ENCODE measurements at places on chromosomes 7 and 10.

DNA sequence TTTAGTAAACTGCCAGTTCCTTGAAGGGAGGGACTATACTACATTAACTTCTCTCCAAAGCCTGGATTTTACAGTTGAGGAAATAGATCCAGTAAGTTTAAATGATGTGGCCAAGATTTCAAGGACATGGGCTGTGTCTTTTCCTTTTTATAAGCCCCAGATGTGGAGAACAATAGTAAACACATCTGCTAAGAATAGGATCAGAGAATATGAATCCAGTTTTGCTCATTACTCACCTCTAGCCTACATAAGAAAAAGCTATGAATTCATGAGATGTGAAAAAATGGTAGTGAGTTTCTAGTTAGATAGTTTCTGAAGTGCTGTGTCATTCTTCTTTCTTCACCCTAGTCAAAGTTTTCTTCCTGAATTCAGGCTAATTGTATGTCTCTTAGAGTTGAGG is 38.6 kb downstream of the MAGI2 start:
- DNase-seq, result no peak

- no peak for DNase-seq
These were observed 38.2 kb upstream of the JAKMIP3 start for GRCh38 chr10:132027423-132027983.

DNA sequence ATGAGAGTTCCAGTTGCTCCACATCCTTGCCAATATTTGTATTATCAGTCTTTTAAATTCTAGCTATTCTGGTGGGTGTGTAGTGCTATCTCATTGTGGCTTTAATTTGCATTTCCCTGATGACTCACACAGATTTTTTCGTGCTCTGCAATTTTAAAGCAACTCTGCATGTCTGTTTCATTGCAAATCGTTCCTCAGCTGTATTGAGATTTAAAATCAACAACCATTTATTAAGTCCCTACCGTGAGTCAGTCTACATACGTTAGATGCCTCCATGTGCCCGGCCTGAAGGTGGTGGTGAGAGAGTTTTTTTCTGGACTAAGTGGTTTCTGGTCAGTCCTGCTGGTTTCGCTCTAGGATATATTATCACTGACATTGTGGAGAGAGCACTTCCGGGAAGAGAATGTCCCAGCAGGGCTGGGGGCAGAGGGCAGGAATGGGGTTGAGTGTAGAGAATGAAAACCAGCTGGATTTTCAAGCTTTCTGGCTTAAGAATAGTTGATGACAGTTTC is 8.4 kb upstream of the HYCC1 start:
- no peak for DNase-seq

- no peak for DNase-seq
These were observed 47.4 kb upstream of the USP6NL start for GRCh38 chr10:11658801-11659368.

- no peak for DNase-seq
These were observed 1151.0 kb upstream of the PHF14 start for GRCh38 chr7:9822458-9823290.

GRCh38 chr10:114779803-114780576 is 41.6 kb upstream of the FHIP2A start:
- DNase-seq, result no peak

- no peak for DNase-seq
These were observed 85.0 kb downstream of the PTN start for GRCh38 chr7:137258552-137258951.

- no peak for DNase-seq
These were observed 256.9 kb downstream of the STK31 start for GRCh38 chr7:23966941-23967340.

- no peak for DNase-seq
These were observed 5.9 kb downstream of the TSPAN33 start for GRCh38 chr7:129150199-129150996.

- no peak for DNase-seq
These were observed 10.6 kb downstream of the CPSF4 start for GRCh38 chr7:99449326-99449725.

DNA sequence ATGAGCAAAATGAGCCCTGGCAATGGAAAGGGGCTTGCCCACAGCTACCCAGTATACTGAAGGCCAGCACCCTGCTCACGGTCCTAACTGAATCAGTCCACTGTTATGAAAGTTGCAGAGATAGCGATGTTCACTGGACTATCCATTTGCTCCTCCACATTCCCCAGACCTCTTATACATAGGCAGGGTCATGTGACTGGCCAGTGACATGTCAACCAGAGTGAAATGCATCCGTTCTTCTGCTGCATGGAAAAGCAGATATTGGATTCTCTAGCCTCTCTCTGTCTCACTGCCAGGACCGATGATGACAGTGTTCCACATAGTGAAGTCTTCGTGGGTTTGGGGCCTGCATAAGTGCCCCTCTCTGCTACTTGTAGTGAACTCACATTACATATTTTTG is 503.4 kb downstream of the RPS24 start:
- DNase-seq, result no peak

- no peak for DNase-seq
These were observed 95.9 kb upstream of the LEP start for GRCh38 chr7:128145191-128145590.

GRCh38 chr10:88216976-88217375 is 353.6 kb downstream of the PTEN start:
- DNase-seq, result no peak

DNA sequence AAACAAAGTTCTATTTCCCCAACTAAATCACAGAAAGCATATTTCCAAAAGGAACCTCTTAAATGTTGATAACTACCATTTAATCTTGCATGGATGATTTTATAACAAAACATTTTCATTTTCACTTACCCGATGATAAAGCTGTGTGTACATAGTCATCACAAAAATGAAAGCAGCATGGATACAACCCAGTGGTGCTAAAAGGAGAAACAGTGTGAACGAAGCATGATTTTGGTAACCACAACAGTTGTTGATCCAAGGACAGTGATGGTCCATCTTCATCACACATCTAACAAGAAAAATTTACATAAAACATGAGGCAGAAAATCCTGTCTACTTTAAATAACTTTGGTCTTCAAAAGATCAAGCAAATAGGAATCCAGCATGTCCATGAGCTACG is 4.7 kb downstream of the ZDHHC6 start:
- no peak for DNase-seq

DNA sequence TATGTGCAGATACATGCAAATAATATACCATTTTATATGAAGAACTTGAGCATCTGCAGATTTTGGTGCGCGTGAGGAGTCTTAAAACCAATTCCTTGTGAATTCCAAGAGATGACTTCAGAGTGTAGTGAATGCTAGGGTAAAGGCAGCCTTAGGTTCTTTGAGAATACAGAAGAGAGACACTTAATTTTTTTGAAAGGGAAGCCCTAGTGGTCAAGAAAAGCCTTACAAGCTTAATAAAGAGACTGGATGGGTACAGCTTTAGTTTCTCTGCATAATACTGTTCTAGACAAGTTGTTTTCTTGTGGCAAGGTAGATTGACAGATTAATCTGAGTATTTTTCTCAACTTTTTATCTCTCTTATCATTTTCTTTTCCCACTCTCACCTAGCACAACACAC is 636.5 kb downstream of the DNAJB9 start:
- DNase-seq, result no peak

DNA sequence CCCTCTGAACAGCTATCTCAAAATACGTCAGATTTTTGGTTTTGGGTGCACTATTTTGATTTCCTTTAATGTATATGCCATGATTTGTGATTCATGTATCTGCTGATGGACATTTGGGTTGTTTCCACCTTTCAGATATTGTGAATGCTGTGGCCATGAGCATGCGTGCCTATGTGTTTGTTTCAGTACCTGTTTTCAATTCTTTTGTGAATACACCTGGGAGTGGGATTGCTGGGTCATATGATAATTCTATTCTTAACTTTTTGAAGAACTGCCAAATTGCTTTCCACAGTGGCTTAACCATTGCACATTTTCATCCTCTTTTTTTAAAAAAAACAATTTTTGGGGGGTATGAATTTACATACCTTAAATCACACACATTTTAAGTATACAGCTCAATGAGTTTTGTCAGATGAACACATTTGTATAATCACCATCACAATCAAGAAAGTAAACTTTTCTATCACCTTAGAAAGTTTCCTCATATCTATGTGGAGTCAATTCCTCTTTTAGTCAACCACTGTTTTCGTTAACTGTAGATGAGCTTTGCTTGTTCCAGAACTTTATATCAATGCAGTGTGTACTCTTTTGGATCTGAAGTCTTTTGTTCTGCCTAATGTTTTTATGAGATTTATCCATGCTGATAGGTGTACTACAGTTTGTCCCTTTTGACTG is 36.9 kb downstream of the CYP26A1 start:
- no peak for DNase-seq

GRCh38 chr7:127865466-127865865 is 165.8 kb downstream of the LRRC4 start:
- no peak for DNase-seq

DNA sequence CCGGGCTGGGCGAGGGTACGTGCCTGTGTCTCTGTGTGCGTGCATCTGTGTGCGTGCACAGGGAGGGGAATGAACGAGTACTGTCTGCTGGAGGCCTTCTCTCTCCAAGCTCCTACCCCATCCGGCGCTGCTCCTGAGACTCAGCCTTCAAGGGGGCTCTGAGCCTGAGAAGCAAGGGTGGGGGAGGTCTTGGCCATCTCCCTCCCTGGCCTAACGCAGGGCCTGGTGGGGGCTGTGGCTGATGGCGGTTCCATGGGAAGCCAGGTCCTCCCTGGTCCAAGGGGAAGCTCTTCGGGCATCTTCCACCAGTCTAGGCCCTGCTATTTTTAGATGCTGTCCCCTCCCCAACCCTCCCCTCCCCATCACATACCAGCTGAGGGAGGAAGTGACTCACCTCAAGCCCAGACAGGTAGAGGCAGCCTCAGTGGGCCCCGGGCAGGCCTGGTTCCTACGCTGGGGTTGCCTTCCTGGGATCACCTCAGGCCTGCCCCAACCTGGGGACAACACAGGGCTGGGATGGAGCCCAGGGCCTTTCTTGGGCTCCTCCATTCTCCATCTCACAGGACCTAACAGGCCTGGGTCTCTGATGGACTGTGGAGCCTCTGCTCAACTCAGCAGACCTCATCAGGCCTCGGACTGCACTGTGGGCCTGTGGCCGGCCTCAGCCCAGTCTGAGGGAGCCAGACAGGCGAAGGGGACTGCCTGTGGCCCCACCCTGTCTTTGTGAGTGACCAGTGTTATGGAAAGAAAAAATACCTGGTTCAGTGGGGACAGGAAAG is 32.2 kb downstream of the DNAJB12 start:
- no peak for DNase-seq

- no peak for DNase-seq
These were observed 27.0 kb upstream of the LRRD1 start for GRCh38 chr7:92205987-92206386.

DNA sequence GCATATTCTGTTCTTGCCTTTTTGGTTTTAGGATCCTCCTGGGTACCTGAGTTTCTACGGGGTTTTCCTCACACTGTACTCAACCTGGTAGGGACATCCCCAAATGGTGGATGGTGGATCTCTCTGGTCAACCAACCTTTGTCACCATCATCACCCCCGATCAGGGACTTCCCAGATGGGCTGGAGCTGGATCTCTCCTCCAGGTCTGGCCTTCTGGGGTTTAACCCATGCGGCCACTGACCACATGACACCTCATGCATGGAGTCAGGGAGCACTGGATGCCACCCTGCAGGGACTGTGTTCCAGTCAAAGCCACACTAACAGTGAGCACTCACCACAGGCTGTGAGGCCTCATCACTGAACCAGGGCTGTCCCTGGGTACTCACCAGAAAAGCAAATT is 80.0 kb downstream of the CELF2 start:
- DNase-seq, result no peak

- no peak for DNase-seq
These were observed 49.5 kb downstream of the CHN2 start for GRCh38 chr7:29243910-29244655.

GRCh38 chr7:4195660-4196059 is 486.4 kb upstream of the FOXK1 start:
- DNase-seq, result no peak

- DNase-seq, result no peak
These were observed at the start of gene SFRP5 for GRCh38 chr10:97771913-97772823. Gene SFRP5 (minus strand): TSS chr10:97771999. CDS start chr10:97771833, 166 bp downstream.

DNA sequence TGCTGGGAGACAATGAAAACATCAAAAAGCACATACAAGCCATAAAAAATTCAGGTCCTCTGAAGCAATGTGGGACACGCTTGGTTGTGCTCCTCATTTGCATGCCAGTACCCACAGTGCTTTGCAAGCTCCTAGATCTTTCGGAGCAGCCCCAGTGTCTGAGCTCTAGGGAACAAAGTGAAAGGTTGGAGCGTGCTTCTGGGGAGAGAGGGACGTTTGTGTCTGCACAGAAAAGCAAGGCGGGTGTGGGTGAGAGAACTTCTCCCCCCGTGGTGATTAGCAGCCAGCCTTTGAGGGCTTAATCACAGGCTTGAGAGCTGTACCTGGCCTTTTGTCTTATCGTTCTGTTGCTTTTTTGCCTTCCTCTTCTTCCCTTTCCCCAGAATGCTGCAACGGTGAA is 76.7 kb upstream of the HABP2 start:
- no peak for DNase-seq

GRCh38 chr7:101303102-101303701 is 18.4 kb downstream of the IFT22 start:
- no peak for DNase-seq

DNA sequence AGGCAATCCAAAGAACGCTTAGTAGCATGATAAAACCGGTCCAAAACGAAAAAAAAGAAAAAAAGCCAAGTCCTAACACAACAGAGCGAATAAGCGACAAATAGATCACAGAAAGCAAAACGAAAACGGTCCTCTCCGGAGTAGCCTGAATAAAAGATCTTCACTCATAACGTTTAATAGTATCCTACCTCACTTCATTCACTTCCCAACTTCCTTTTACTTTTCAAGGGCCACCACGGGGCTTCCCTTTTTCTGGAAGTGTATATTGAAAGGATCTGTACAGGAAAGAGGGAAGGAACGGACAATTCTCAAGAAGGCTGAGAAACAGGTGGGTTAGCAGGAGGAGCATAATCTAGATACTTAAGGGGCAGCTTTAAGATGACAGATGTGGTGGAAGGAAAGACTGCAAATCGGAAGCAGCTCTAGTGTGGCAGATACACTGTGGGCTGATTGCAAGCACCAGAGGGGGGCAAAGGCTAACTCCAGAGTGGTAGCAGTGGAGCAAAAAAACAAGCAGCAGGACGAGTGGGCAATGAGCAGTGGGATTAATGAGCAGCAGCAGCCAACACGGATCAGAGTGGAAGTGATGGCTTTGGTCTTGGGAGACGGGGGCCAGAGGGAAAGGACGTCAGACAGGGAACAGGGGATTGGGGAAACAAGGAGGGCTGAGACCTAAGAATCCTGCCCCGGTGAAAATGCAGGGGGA is 866 bp downstream of the CNOT4 start:
- DNase-seq, result peak; percentile 2

DNA sequence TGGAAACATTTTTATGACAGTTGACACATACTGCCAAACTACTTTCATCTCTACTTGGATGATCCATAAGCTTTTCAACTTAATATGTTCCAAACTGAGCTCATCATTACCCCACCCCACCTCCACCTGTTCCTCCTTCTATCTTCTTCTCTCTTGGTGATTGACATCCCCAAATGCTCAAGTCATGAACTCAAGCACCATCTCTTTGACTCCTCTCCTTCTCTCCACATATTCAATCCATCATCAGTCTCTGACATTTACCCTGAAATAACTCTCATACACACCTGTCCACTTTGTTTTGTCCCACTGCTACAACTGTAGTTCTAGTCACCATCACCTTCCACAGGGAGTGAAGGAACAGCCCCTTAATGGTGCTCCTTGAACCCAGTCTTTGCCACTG is 43.3 kb downstream of the SGCE start:
- DNase-seq, result no peak

GRCh38 chr10:79055100-79055782 is 13.5 kb upstream of the ZMIZ1 start:
- no peak for DNase-seq

GRCh38 chr10:3784510-3785250 is at the start of gene KLF6:
Gene KLF6 (minus strand): TSS chr10:3785209. CDS start chr10:3785014, 195 bp downstream.
- no peak for DNase-seq

Data from stimulated activated CD8-positive, alpha-beta memory T cell treated with anti-CD3 and anti-CD28 coated beads, Interleukin-4, amount 100 ng/mL, for 1 hour (primary cell).